ENCODE measurements at places on chromosomes 7 and 10.

- DNase-seq, result no peak
These were observed 105.6 kb upstream of the GPR26 start for GRCh38 chr10:123560301-123561140.

DNA sequence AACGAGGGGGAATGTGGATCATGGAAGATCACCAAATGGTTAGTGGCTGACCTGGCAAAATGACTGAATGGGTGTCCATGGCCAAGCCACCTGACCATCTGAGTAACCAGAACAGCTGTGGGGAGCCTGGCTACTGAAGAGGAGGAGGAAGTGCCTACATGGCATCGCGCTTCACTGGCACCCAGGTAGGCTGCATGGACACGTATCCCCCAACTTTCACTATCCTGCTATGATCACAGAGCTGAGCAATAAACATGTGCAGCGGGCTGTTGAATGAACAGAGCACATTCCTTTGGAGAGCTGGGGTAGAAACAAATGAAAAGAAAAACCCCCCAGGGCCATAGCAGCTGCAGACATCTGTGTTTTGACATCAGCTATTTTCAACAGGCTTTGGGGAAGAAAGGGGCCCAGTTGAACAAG lies 6.5 kb downstream of the AKR1B1 start:
- DNase-seq, result no peak

- DNase-seq, result no peak
These were observed 17.8 kb downstream of the GRK5 start for GRCh38 chr10:119225083-119225658.

DNA sequence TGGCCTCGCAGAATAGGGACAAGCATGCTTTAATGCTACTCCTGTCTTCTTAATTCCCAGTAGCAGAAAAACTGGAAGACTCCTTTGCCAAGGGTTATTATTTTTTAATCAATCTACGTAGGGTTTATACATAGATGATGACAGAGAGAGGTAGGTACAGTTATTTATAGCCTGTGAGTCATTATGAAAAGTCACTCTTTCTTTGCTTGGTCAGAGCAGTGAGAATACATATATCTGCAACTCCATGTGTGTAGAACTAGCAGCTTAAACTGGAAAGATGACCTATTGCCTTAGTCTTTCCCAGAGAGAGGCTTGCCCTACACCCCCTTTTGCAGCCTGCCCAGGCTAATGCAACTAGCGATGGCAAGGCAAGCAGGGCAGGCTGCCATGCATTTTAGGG lies 1050.6 kb downstream of the NRG3 start:
- DNase-seq, result no peak

GRCh38 chr7:25029075-25029474 lies 49.1 kb upstream of the OSBPL3 start:
- no peak for DNase-seq

DNA sequence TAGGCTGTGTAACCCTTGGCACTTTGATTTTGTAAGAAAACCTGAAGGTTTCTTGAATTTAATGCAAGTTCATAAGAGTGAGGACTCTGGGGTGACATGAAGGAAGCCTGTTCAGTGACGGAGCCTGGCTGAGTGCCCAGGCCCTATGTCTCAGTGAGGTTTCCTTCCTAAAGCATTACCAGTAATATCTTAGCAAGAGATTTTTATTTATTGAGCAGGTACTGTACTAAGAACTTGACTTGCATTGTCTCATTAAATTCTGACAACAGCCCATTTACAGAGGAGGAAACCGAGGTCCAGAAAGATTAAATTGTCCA lies 197.2 kb downstream of the HECW1 start:
- no peak for DNase-seq

- DNase-seq, result no peak
These were observed 89.2 kb downstream of the RBM20 start for GRCh38 chr10:110733218-110733952.

- no peak for DNase-seq
These were observed 91.0 kb upstream of the STRIP2 start for GRCh38 chr7:129343099-129343700.

GRCh38 chr10:124605001-124605370 lies 139.2 kb downstream of the FAM53B start:
- DNase-seq, result no peak

DNA sequence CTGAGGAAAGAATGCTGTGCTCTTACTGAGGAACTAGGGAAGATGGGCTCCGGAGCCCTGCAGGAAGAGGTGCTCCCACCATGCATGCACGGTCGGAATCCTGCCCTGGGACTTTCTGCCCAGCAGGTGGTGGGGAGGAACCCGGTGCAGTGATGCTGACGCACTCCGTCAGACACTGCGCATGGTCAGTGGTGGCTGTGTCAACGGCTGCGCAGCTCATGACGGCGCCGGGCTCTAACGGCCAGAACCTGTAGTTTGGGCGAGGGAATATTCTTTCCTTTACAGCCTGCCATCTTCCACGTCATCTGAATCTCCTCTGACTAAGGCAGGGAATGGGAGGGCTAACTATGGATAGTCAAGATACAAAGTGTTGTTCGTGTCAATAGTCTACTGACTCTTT lies 189.2 kb upstream of the MGMT start:
- DNase-seq, result no peak

GRCh38 chr10:49528977-49529506 lies 9.9 kb downstream of the ERCC6 start:
- DNase-seq, result no peak

DNA sequence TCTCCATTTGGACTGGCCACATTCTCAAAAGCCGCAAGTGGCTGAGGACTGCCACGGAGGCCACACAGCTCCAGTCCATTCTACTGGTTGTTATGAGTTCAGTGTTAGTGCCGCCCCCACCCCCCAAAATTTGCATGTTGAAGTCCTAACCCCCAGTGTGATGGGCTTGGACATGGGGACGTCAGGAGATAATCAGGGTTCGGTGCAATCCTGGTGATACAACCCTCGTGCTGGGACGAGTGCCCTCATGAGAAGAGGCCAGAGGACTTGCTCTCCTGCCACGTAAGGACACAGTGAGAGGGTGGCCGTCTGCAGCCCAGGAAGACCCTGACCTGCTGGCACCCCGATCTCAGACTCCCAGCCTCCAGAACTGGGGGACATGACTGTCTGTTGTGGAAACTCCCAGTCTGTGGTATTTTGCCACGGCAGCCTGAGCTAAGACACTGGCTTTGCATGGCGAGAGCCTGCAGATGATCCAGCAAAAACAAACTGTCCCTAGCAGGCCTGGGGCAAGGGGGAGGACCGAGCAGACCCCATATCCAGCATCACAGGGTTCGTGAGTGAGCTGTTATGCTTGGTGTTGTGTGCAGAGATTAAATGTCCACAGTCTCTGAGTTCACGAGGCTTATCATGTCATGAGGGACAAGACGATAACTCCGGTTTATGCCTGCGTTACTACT lies 41.5 kb upstream of the INSIG1 start:
- no peak for DNase-seq

- DNase-seq, result no peak
These were observed 830 bp downstream of the RAB18 start for GRCh38 chr10:27504808-27505460.

DNA sequence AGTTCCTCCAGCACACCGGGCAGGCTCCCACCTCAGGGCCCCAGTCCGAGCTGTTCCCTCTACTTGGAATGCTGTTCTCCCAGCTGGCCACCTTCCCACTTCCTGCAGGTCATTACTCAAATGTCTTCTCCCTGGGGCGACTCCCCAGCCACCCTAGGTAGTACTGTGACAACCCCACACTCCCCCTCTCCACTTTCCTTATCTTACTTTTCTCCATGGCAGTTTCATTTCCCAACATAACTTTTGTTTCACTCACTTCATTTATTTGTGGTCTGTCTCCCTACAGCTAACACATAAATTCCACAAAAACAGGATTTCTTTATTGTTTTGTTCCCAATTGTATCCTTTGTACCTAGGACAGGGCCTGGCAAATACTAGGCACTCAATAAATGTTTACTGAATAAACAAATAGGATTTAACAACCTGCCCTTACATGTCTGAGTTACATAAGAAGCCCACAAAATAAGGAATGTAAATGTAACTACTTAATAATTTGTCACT lies 76.5 kb downstream of the JAZF1 start:
- DNase-seq, result no peak

- DNase-seq, result no peak
These were observed 27.6 kb upstream of the RUFY2 start for GRCh38 chr10:68434657-68435056.

Measured in GM12892 (cell line).